Smooth muscle cell of bladder (primary cell): ENCODE measurements at places on chromosomes 4 and X. TPM values are rescaled to one million over a fixed set of nuclear protein-coding genes. Genes with fewer than 3 reads are reported as not detected.

The SLIT2 gene
- 26.4 and 26.9 TPM in 2 replicates for total RNA-seq

The PAK3 gene
- 1.6 TPM in 2 replicates for total RNA-seq

The AKAP4 gene
- total RNA-seq, result not detected in 2 replicates

The MORF4L2 gene
- 504 and 507 TPM in 2 replicates for total RNA-seq

The SSX3 gene
- total RNA-seq, result not detected in 2 replicates
